IMR-90 (cell line): ENCODE measurements at places on chromosomes 6 and 20. TPM values are rescaled to one million over a fixed set of nuclear protein-coding genes. Genes with fewer than 3 reads are reported as not detected.

The MTFR2 gene
- 0.72 and 1.9 TPM in 2 replicates for total RNA-seq

The DUSP15 gene
- not detected in 2 replicates for total RNA-seq

The CYP21A2 gene
- total RNA-seq, result not detected in 2 replicates

The HEY2 gene
- not detected in 2 replicates for total RNA-seq

The FAXC gene
- total RNA-seq, result 1.1 and 1.9 TPM in 2 replicates

The DEFB124 gene
- total RNA-seq, result not detected in 2 replicates

The TMEM151B gene
- not detected in 2 replicates for total RNA-seq
